ENCODE measurements at places on chromosomes 11 and 22.

- DNase-seq = no peak
Observed at GRCh38 chr22:45359627-45360026, 49.9 kb downstream of the FAM118A start.

DNA sequence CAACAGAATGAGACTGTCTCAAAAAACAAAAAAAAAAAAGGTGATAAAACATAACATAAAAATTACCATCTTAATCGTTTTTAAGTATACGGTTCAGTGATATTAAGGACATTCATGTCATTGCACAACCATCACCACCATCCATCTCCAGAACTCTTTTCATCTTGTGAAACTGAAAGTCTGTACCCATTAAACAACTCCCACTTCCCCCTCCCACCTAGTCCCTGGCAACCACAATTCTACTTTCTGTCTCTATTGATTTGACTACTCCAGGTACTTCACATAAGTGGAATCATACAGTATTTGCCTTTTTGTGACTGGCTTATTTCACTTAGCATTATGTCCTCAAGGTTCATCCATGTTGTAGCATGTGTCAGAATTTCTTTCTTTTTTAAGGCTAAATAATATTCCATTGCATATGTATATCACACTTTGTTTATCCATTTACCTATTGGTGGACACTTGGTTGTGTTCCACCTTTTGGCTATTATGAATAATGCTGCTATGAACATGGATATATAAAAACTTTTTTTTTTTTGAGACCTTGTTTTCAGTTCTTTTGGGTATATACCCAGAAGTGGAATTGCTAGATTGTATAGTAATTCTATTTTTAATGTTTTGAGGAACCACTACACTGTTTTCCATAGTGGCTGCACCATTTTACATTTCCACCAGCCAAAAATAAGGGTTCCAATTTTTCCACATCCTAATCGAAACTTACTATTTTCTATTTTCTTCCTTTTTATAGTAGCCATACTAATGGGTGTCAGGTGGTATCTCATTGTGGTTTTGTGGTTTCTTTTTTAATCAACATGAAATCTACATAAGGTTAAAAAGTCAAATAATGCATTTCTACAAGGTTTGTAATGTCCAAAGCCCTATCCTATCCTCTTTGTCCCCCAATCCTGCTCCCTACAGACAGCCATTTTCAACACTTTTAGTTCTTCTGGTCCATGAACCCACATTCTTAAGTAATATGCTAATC is 23.4 kb upstream of the PIK3C2A start:
- no peak for DNase-seq

GRCh38 chr22:44721213-44721612 is 19.2 kb downstream of the PRR5 start:
- DNase-seq = no peak

DNA sequence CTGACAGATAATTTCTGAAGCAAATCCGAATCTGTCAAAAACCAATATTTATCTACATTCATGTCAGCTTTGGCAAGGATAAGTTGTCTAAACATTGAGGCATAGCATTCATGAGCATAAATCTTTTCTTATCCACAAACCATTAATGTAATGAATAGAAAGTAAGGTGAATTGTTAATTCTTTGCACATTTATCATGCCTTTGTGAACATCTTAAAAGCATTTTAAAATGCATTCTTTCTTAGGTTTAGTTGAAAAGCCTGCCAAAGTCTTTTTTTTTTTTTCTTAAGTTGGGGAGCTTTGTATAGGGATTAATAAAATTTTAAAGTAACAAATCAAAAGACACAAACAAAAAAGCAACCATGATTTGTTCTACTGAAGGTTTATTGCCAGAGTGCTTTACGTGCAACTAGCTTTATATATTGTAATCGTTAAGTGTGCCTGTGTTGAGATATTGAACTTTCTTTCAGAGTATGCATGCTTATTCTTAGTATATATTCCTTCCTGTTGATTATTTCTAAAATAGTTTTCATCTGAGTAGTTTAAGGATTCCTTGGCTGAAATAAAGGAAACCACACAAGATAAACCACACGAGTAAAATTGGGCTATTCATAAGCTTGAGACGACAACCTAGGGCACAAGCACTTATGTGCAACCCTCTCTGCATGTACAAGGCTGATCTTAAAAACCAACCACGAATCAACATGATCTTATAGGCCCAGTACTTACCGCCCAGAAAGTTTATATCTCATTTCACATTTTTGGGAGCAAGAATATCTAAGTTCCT is 1110.9 kb upstream of the CNTN5 start:
- peak; percentile 17 for DNase-seq
